ENCODE measurements at places on chromosomes 4 and X.
A peak's percentile ranks its signal among the peaks of the same experiment; 100 is the strongest.

DNA sequence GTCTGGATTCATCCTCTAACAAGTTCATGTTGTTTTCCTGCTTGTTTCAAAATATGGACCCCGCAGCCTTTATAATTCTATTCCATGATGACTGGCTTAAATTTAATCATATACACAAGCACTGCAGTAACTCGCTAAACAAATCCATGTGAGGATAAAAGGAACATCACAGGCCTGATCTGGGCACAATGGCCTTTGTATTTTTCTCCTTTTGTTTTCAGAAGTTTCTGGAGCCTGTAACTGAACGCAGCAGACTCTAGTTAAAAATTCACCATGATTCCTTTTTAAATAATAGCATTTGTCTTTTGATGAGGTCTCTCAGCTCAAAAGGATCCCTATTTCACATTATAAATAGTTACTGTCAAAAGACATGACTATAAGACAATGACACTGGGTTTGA, 30.2 kb upstream of the TMEM184C start:
- H3K27me3 ChIP-seq = no peaks in the 10 kb centered on the region
- DNase-seq = no peak
- no peaks in the 10 kb centered on the region for H3K4me1 ChIP-seq
- H3K27ac ChIP-seq = no peak overlapping the region
- no peak overlapping the region for H3K4me3 ChIP-seq

DNA sequence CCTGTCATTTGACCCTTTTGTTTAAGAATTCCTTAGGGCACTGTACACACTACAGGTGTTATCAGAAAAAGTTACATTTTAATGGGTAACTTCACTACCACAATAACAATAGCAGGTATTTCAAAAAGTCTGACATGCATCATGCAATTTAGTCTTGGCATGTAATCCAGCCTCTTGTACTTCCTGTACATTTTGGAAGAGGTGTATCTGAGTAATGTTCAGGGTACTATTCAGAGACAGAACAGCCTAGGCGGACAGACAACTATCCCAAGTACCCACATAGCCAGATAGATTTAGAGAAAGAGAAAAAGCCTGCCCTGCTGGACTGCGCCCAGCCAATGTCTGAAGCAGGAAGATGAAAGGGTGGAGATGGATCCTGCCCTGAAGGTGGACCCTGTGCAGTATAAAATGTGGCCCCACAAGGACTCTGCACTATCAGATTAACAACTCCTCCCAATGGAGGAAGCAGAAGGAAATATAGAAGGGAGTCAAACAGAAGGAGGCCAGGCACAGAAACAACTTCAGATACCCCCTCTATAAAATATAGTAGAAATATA, 8.5 kb downstream of the UGT2B7 start:
- H3K4me1 ChIP-seq = no peaks in the 10 kb centered on the region
- H3K27me3 ChIP-seq = no peaks in the 10 kb centered on the region
- H3K36me3 ChIP-seq = no peaks in the 10 kb centered on the region

DNA sequence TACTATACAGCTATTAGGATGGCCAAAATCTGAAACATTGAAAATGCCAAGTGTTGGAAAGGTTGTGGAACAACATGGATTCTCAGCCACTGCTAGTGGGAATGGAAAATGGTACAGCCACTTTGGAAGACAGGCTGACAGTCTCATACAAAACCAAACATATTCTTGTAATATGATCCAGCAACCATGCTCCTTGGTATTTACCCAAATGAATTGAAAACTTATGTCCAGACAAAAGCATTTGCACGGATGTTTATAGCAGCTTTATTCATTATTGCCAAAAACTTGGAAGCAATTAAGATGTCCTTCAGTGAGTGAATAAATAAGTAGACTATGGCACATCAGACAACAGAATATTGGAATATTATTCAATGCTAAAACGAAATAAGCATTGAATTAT, 105.8 kb upstream of the DCLK2 start:
- no peak overlapping the region for H3K4me3 ChIP-seq
- no peak overlapping the region for H3K27ac ChIP-seq
- no peaks in the 10 kb centered on the region for H3K27me3 ChIP-seq
- no peaks in the 10 kb centered on the region for H3K4me1 ChIP-seq
- no peak for DNase-seq
- no peaks in the 10 kb centered on the region for H3K36me3 ChIP-seq

- no peak for DNase-seq
- H3K36me3 ChIP-seq = no peaks in the 10 kb centered on the region
These were observed 32.9 kb upstream of the DKK2 start for GRCh38 chr4:107069049-107069448.

GRCh38 chrX:136694431-136695087, 46.6 kb downstream of the CD40LG start:
- peak overlapping the region; percentile 26 for H3K4me3 ChIP-seq
- peak overlapping the region; percentile 62 for H3K27ac ChIP-seq
- H3K4me1 ChIP-seq = peaks cover 37% of the 10 kb centered on the region
- no peaks in the 10 kb centered on the region for H3K36me3 ChIP-seq
- DNase-seq = peak; percentile 79

All from MM.1S (cell line).